Cerebellum (tissue), 4 donors: ENCODE measurements at places on chromosomes 1 and 21.

DNA sequence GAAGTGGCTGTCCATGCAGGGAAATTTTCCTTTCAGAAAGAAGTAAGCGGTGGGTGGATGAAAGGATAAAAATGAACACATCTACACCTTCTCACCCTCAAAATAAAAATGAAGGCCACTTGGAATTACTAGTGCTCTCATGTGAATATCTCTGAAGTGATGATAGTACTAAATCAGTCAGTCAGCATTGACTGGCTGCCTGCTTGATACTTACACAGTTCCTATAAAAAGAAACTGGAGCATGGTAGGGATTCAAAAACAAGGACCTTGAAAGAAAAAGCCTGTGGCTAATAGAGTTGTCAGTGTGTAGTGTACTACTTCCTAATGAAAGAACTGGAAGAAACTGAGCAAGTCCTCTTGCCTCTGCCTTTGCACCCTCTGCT, 239.7 kb downstream of the HLX start:
- DNase-seq: no peak

DNA sequence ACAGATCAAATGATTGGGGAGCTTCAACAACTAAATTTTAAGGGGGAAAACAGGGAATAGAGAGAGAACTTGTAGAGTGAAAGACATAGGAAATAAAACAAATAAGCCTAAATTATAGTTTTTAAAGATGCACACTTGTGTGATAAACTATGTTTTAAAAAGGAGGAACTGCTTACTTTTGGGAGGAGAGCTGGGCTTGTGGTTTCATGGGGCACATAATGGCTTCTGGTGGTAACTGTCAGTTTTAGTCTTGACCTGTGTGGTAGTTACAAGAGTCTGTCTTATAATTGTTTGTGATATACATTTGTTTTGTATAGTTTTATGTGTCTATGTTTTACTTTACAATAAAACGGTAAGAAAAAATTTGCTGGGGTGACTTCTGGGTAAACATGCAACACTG, 165.3 kb downstream of the COL24A1 start:
- DNase-seq: no peak

DNA sequence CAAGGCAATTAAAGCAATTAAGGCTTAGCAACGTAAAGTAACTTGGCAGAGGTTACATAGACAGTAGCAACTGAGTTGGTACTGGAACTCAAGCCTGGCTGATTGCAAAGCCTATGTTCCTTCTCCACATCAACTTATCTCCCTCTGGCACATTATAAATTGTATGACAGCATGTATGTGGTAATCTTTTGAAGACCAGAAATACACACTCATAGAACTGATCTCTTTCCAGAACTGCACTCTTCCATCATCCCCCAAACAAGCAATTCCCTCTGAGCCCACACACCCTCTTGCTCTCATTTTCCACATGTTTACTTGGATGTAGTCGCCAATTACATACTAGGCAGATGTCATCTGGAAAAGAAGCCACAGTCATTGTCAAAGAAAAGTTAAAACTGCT, 502.2 kb downstream of the PLPP3 start:
- no peak for DNase-seq

DNA sequence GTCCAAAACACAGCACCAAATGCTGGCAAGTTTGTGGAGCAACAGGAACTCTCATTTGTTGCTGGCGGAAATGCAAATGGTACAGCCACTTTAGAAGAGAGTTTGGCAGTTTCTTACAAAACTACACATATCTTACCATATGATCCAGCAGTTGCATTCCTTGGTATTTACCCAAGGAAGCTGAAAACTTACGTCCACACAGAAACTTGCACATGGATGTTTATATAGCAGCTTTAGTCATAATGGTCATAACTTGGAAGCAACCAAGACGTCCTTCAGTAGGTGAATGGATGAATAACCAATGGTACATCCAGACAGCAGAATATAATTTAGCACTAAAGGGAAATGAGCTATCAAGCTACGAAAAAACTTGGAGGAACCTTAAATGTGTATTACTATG, 66.4 kb downstream of the MARK1 start:
- DNase-seq: no peak

GRCh38 chr1:160866001-160866694, 3.5 kb upstream of the CD244 start:
- no peak for DNase-seq

- no peak for DNase-seq
Measured at GRCh38 chr1:54994355-54994990, 4.3 kb upstream of the BSND start.

DNA sequence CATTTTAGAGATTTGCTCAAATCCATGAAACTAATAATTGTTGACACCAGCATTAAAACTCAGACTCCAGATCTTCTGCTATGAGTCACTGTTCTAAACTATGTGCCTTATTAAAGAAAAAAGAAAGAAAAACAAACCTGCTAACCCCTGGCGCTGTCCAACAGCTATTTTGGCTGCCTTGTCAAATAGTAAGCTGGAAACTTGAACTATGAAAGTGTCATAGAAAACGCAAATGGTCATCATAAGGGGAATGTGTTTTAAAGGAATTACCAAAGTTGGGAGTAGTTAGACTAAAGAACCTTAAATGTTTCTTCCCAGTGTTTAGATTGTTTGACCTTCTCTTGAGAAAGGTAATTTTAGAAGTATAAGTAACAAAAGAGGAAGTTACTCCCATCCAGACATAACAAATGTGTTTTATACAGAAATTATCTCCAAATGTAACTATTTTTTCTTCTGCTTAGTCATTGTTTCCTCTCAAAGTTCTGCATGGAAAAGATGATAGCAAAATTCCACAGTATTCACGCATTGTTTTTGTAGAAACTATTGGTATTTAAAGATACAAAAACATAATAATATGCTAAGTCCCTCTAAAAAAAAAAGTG, 272.4 kb downstream of the TPR start:
- no peak for DNase-seq

DNA sequence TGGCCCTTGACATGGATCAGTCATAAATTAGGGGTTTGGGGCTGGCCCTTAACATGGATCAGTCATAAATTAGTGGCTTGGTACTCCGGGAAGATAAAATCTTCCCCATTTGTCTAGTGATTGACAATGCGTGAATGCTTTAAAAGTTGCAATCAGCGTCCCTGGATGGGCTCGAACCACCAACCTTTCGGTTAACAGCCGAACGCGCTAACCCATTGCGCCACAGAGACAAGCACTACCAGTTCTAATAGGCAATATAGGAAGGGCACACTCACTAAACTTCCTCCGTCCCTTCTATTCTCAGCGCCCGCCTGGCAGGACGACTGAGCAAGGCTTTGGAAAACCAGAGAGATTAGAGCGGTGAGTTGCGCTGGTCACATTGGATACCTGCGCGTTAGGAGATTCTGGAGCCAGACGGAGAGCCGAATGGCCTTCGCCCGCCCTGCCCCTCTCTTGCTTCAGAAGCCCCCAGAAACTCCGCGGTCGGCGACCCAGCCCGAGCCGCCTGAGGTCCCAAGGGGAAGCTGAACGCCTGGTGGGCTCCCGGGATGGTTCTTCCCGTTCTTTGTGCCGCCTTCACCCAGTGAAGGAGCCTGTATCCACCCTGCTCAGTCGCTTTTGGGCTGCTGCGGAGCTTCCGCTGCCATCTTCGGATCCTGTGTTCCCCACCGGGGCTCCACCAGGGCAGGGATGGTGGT, 235.9 kb downstream of the FAM72C start:
- DNase-seq: peak; percentile 39

GRCh38 chr1:21121764-21122471, 54.8 kb downstream of the EIF4G3 start:
- DNase-seq: no peak

GRCh38 chr1:167659450-167659849, 29.4 kb downstream of the RCSD1 start:
- no peak for DNase-seq

GRCh38 chr1:247241691-247242090, 14.2 kb upstream of the VN1R5 start:
- no peak for DNase-seq

- DNase-seq: no peak
Measured at GRCh38 chr1:25178917-25179561, 53.3 kb downstream of the SYF2 start.

- DNase-seq: peak; percentile 66
Measured at GRCh38 chr1:52127181-52128180, 14.4 kb upstream of the ZFYVE9 start.

DNA sequence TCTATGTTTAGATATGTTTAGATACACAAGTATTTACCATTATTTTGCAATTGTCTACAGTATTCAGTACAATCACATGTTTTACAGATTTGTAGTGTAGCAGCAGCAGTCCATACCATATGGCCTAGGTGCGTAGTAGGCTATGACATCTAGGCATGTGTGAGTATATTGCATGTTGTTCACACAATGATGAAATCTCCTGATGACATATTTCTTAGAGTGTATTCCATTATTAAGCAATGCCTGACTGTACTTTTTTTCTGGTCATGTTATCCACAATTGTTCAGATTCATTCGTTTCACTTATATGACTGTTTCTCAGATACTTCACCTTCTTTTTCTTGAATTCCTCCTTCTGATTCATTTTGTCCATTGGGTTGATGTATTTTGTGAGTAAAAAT, 9.9 kb upstream of the BACE2 start:
- no peak for DNase-seq

DNA sequence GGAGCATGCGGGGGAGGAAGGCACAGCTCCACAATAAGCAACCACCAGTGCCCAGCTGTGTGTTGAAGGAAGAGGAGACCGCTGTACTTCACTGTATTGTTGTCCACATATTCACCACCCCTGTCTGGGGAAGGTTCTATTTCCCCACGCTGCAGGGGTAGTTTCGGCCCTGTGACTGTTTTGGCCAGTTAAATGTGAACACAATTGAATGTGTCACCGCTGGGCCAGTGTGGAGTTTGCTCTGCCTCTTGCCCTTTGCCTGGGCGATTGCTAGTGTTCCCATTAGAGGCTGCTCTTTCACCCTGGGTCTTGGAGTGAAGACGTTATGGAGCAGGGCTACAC, 32.6 kb downstream of the UBE4B start:
- no peak for DNase-seq

- DNase-seq: no peak
Measured at GRCh38 chr1:119531606-119532323, 24.8 kb downstream of the HSD3B1 start.

DNA sequence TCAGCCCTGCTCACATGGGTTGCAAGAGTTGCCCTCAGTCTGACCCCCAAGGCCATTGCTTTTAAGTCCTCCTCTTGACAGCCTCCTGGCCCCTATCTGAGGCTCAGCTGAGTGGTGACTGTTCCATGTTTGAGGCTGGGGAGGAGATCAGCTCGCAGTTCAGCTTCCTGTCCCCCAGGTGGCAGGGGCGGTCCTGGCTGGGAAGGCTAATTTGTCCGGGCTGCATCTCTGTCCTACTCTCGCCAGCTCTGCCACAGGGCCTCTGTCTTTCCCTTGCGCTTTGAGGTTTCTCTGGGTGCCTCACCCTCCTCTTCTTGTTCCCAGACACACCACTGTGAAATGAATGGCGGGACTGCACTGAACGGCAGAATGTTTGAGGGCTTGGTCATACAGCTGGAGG, 157.3 kb downstream of the KCNJ6 start:
- peak; percentile 15 for DNase-seq

DNA sequence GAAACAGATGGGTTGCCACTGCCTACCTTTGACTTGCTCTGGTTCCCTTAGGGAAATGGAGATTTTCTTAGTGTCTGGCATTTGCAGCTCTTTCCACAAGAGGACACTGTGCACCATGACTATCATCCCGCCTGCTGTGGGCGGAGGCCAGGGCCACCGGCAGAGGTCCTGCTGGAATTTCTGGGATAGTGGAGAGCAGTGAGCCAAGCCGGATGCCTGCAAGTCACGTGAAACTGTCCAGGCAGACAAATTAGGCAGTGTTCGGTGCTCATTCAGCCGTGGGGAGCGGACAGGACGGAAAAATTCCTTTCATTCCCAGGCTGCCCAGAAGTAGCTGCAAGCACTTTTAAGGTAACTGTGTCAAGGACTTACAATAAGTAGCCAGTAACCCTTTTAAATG, 43.4 kb downstream of the IGSF5 start:
- DNase-seq: peak; percentile 44

DNA sequence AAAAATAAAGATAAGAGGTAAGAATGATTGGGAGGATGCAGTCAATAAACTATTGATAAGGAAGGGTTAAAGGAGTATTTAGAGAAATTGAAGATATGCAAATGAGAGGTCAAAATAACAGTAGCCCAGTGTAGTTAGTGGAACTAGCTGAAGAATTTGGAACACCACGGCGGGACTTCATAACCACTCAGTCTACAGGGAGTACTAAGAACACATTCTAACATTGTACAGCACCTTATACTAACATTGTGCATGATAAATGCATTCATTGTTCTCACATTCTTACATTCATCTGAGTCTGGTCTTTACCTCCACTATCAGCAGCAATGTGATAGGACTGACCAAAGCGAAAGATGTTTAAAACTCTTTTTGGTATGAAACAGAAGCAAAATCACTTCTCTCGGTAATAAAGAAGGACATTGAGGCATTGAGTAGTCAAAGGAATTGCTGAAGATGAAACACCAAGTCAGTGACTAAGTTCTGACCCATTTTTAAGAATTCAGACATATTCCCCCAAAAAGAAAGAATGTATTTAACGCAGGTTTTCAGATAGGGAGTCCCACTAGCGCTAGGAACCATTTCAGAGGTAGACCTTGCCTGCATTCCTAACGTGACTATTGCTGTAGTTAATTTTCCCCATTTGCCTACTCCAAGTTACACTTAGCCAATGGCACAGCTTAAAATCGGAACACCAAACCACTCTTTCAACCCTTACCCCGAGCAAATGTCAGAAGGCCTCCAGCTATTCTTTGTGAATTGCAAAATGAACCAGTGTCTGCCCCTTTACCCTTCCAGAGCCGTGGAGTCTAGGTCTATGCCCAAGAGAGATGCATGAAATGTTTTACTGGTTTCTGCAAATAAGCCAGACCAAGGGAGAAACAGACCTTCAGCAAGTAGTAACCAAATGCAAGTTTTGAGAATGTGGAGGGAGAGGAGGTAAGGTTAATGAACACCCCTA, 108.8 kb upstream of the IRF2BP2 start:
- no peak for DNase-seq

DNA sequence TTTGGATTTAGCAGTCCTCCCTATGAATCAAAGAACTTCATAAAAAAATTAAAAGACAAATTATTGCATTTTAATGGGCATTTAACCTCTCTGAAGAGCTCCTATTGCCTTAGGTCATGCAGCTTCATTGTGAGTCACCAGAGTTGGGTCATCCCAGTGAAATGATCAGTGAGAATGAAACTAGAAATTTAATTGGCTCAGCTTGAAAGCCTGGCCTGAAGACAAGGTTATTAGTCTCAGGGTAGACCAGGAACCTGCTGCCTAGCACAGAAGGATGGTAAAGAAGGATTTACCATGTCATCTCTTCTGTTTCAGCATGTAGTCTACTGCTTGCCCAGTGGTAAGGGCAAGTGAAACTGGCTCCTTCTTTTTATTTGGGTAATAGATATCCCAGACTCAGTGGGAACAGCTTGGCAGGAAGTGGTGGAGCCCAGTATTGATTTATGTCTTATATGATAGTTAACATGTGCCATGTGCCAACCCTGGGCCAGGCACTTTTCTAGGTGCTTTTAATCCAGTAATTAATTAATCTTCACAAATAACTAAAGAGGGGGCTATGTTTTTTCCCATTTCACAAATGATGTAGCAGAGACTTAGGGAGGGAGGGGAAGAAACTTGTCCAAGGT, 23.6 kb downstream of the LAMC2 start:
- DNase-seq: no peak

- no peak for DNase-seq
Measured at GRCh38 chr21:26801498-26801897, 43.7 kb downstream of the ADAMTS1 start.

- no peak for DNase-seq
Measured at GRCh38 chr1:100065183-100065968, 67.4 kb downstream of the SASS6 start.
